NCI-H446 (cell line): ENCODE measurements at places on chromosomes 2 and 18.

- no peak for DNase-seq
Measured at GRCh38 chr2:23375448-23375847, 9.5 kb upstream of the KLHL29 start.

- DNase-seq, result no peak
Measured at GRCh38 chr2:111182121-111182520, 61.4 kb downstream of the BCL2L11 start.

GRCh38 chr2:190668892-190669291, 20.0 kb downstream of the NAB1 start:
- no peak for DNase-seq

- no peak for DNase-seq
Measured at GRCh38 chr2:224196810-224197209, 157.7 kb upstream of the SERPINE2 start.

DNA sequence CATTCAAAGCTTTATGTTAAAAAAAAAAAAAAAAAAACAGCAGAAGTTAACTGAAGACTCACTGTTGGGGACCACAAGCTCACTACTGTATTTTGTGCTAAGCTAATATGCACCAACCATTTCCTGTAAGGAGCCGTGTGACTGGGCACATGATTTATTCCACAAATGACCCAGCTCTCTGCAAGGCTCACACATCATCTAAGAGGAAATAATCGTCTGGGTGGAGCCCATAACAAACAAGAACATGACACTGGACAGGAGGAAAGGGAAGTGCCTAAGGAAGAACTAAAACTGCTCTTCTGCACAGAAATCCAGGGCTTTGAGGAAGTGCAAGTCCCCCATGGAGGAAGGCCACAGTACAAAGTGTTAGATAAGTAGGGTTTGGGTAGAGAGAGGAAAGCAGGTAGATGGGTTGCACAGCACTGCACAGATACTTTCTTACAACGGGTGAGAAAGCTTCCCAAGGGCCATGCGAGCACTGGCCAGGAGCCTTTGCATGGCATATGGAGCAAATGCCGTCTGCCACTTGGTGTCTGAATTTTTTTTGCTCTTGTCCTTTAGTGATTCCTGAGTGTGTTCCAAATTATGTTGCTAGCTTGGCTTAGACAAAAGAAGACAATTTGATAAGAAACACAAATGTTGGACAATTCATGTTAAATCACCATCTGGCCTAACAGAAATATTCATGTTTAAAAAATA, 24.4 kb downstream of the NFE2L2 start:
- DNase-seq, result peak; percentile 21

- DNase-seq, result no peak
Measured at GRCh38 chr2:45131587-45131986, 122.3 kb upstream of the SIX2 start.

- DNase-seq, result no peak
Measured at GRCh38 chr2:50241282-50241681, 790.6 kb downstream of the NRXN1 start.

DNA sequence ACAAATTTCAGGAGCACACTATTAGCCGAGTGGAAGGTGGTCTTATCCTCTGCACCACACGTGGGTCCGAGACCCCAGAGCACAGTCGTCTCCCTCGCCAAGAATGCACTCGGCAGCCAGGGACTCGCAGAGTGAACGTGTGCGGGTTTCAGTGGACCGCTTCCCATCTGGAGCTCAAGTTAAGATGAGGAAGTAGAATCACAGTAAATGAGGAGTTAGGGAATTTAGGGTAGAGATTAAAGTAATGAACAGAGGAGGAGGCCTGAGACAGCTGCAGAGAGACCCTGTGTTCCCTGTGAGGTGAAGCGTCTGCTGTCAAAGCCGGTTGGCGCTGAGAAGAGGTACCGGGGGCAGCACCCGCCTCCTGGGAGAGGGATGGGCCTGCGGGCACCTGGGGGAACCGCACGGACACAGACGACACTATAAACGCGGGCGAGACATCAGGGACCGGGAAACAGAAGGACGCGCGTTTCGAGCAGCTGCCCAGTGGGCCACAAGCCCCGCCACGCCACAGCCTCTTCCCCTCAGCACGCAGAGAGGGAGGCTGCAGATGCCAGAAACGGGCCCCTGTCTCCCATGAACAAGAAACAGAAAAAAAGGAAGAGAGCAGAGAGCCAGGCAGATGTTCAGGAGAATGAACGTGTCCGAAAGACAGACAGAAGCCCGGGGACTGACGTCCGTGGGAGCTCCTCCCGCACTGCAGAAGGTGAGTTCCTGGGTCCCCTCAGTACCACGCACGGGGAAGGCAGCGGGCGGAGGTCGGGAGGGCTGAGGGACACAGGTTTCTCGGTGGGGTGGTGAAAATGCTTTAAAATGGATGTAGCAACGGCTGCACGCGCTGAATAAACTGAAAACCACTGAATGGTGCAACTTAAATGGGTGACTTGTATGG, 5.4 kb upstream of the KCNG2 start:
- no peak for DNase-seq

DNA sequence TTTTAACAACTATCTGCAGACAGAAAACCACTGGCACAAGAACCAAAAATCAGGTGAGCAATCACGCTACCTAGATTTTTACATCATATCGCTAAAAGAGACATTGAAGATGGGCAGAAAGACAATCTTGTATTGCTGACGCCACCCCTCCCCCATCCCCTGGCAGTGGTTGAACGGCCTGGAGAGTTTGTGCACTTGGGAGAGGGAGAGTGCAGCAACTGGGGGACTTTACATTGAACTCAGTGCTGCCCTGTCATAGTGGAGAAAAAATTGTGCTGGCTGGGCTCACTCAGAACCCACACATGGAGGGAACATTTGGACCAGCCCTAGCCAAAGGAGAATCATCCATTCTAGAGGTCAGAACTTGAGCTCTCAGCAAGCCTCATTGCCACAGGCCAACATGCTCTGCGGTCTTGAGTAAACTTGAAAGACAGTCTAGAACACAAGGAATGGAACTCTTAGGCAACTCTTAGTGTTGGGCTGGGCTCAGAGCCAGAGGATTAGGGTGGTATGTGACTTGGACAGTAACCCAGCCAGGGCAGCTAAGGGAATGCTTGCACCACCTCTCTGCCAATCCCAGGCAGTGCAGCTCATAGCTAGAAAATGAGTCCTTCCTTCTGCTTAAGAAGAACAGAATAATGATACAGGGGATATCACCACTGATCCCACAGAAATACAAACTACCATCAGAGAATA, 220.0 kb upstream of the CYP26B1 start:
- peak; percentile 70 for DNase-seq

GRCh38 chr2:154484338-154485099, 214.0 kb upstream of the KCNJ3 start:
- DNase-seq, result no peak

DNA sequence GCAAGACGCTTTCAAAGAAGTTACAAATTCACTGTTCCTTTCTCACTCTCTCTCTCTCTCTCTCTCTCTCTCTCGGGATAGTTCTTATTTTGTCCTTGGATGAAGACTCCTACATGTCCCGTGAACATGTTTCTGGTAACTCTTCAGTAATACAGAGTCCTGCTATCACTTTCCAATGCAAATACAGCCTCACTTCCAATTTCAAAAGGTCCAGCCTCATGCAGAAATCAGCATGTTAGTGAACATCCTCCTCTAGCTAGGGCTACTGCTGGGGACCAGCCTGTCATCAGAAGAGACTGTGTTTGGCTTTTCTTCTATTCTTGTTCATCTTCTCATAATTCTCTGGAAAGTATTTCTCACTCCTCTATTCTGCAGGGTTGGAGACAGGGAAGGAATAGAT, 1306.7 kb upstream of the CELF4 start:
- DNase-seq, result no peak

DNA sequence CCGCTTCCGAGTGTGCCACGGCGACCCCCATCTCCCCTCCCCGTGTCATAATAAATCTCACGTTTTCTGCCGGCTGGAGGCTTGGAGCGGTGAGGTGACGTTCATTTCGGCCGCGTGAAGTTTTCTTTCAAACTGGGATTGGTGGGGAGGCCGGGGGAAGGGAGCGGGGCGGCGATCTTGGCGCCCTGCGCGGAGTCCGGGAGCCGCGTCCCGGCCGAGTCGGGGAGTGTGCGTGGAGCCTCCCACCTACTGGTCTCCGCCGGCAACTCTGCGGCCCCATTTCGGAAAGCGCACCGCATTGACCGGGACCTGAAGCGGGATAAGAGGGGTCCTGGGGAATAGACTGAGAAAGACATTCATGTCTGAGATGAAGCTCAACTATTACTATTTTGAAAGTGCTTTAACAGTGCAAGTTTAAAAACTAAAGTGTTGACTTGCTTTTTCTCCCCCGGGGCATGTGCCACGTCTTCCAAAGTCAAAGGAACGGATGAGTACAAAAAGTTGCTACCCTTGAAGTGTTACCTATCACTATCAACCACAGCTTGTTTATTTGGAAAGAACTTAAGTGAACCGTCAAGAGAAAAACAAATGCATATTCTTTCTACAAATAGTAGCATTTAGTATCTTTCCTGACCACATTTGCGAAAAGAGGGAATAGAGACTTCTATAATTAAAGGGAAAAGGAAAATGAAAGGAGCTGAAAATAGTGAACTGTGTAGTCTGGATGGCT, 818 bp upstream of the IKZF2 start:
- DNase-seq, result peak; percentile 72

DNA sequence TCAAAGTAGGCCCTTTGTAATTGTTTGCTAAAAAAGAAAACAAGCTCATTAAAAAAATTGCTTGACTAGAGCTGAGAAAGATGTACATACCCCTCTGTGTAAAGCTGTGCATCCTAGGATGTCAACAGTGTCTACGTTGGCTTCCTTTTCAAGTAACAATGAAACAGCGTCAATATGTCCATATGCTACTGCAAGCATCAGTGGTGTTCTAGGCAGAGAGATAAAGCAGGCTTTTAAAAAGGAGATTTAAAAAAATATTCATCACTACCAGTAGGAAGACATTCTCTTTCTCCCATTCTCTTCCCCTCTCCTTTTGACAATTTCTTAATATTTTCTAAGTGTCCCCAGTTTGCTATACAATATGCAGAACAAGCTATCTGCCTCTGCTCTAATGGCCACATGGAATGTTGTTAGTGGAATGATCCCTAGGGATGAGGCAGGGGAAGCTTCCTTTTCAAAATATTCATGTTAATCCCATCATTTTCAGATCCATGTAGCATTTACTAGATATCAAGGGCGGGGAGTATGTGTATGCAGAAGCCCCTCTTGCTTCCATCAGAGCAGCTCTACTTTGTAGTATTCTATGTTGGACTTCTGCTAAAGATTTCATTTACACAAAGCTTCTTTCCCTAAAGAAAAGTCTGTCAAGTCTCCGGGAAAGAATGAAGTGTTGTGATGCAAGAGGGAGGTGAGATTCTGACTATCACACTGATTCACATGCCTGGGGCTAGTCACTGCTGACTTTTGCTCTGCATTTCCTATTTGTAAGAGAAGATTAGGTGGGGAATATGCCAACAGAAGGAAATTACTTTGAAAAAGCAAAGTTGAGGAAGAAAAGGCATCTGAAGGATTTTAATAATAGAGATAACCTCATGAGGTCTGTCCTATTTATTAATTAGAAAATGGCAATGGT, 81.5 kb upstream of the PGAP1 start:
- no peak for DNase-seq

- no peak for DNase-seq
Measured at GRCh38 chr2:210997373-210997772, 441.0 kb downstream of the CPS1 start.

DNA sequence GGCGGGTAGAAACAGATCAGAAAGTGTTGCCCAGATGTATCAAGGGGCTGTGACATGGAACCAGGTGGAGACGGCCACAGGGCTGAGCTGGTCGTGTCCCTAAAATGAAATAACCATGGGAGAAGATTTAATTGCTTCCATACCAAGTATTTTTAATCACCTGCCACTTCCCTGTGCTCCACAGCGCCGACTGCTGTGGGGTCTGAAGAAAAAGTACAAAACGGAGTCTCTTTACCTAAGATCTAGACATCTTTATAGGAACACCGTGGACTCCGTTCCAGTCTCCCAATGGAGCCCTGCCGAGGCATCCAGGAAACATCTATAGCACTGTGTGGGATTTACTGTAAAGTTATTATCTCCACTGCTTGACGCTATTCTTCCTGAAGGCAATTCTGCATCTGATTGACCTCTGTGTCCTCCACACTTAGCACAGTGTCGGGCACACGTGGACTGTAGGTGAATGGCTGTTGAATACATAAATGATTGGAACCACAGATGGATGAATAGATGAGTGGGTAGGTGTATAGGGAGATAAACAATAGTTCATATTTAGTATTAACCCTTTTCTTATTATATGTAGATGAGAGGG, 21.6 kb upstream of the GYPC start:
- no peak for DNase-seq

- no peak for DNase-seq
Measured at GRCh38 chr2:9844576-9844975, 1.3 kb downstream of the TAF1B start.

- no peak for DNase-seq
Measured at GRCh38 chr2:95047629-95048510, 22.4 kb downstream of the MAL start.

- DNase-seq, result no peak
Measured at GRCh38 chr2:15189216-15189615, 371.9 kb downstream of the NBAS start.

DNA sequence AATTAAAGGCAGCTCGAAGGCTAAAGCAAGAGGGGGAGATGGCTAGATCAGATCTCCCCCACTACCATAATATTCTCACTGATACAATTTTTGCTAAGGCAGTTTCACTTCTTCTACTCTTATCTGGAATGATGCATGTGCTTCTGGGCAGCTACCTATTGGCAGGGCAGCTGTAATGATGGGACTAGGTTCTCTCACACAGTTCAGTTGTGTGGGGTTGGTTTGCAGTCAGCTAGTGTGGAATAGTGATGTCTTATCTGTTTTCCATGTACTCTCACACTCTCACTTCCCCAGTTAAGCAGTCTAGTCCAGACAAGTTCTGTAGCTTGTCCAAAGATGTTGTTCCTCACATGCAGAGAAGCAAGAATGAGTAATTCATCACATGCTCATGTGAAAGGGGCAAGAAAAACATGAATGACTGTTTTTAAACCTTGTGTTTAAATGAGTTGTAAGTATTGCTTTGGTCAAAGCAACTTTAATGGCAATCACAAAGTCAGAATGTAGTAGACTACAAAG, 836.1 kb downstream of the CBLN2 start:
- no peak for DNase-seq

DNA sequence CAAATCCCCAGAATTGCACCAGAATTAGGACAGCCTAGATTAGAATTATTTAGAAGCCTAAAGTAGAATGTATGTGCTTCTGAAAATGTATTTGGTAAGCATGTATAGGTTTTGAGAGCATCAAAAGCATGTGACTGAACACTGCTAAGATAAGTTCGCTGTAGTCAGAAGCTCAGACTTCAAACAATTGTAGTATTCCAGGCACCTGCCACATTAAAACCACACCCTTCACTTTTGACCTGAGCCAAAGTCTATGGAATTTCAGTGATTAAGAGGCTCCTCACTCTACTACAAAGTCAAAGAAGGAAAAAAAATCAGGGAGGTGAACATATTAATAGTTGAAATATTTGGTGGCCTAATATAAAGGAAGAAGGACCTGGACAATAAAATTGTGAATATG, 8.2 kb downstream of the KCNJ3 start:
- DNase-seq, result no peak

GRCh38 chr2:69087211-69087911, 74.4 kb downstream of the ANTXR1 start:
- DNase-seq, result no peak
